ENCODE measurements at places on chromosomes 1 and 21. TPM values are rescaled to one million over a fixed set of nuclear protein-coding genes. Genes with fewer than 3 reads are reported as not detected.

DNA sequence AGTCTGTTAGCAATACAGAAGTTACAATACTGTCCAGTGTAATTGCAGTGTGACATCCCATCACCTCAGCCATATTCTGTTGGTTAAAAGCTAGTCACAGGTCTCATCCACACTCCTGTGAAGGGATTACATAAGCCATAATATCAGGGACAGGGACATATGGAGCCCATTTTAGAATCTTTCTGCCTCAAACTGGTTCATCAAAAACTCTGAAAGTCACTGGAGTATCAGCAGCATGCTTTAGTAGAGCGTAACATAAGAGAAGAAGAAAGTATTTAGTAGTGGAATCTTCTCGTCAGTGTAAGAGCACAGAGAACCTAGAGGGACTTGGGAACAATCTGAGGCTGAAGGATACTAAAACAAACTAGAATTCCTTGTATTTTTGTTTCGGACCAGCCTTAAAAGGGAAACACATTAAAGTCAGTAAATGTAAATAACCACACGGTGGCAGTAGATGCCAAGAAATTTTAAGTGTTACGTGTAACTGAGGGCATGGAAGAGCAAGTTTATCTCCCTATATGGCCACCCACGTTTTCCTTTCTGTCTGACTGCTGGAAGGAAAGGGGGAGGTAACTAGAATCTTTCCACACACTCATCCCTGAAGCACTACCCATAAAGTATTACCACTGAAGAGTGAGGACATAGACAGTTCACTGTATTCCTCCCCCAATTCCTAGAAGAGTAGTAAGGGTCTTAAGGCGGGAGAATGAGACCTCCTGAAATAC is 41.6 kb upstream of the AGL start:
- DNase-seq = peak; percentile 85

- DNase-seq = peak; percentile 42
Measured at GRCh38 chr21:42593007-42593814, 60.2 kb upstream of the PDE9A start.

DNA sequence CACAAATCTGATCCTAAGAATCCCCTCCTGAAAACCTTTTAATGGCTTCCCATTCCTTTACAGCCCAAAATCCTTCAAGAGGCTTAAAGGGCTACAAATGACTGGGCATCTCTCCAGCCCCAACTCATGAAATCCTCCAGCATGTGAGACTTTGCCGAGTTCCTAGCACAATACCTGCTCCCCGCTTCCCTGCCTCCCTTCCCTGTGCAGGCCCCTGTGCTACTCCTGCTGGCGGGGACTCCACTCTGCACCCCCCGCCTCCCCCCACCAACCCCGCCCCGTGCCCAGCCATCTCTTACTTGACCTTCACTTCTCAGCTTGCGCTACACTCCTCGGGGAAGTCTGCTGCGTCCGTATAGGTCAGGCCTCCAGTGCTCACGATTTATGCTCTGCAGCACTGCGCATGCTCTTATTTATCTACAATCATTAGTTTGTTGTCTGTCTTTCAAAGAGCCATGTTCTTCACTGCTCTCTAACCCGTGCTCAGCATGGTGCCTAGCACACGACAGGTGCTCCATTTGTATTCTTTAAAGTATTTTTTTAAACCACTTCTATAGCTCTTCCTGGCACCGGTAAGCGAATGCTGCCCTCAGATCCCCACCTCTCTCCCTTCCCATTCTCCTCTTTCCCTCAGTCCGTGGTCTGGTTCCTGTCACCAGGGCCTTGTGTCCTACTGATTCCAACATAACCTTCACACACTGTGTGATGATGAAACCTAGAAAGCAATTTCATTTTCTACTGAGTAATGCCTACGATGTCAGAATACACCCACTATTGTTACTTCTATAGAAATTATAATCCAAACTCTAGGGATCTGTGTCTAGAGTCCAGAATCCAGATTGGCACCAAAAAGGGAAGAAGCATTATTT is 37.5 kb upstream of the PLA2G2C start:
- no peak for DNase-seq

DNA sequence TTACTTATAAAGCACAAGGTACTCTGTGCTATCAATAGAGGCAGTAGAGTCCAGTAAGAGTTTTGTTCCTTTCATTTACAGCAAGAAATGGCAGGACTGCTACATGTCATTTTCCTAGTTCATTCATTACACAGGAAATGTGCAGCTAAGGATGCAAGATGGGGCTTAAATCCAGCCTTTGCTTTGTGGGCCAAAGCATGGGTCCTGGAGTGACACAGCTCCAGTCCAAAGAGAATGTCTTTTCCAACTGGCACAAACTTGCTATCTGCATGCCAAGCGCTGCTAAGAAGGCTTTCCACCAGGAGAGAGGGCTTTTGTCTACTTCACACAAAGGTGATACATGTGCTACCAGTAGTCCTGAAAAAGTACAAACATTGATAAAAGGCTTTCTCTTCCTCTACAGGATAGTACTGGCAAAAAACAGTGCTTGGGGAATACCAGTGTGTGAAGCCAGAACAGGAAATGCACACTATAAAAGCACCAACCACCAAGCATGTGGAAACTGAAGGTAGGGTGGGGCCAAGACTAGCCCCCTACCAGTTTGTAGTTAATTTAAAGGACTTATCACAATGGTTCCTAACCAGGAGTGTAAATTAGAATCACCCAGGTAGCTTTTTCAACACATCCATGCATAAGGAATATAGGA is 68.7 kb downstream of the ARID4B start:
- no peak for DNase-seq

DNA sequence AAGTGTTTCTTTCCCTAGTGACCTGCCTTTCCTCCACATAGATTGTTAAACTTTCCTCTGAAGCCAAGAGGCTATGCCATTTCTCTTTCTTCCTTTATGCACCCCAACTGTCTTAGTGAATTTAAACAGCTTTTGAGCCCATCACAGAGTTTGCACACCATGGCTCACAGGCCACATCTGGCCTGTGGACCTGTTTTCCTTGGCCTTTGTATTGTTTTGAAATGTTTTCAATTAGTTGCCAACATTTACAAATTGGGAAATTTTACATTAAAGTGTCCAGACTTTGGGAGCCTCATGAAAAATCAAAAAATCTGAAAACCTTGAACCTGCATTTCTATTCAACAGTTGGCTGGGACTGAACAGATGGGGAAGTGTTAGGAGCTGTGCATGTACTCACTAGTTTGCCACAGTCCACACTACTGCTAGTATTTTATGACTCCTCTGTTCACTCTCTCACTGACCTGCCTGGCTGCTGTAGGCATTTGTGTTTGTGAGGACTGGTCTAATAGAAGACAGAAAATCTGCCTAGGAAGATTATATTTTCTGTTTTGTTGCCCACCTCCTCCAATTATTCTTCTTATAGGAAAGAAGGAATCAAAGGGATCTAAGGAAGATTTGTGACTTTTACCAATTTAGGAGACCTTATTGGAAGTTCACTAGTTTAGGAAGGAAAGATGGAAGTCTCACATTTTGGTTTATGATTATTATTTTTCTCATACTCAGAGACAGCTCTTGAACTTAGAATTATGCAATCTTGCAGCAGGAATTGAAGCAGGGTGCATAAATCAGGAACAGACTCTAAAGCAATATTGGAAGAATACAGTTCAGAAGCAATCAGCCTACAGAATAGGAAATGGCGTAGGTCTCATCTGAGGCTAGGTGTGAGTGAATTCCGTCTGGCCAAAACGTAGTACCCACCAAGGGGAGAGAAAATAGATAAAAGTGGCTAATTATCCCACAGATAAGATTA is 134.7 kb downstream of the HLX start:
- DNase-seq = no peak

GRCh38 chr1:54952950-54953718 is 27.3 kb upstream of the TMEM61 start:
- DNase-seq = no peak

DNA sequence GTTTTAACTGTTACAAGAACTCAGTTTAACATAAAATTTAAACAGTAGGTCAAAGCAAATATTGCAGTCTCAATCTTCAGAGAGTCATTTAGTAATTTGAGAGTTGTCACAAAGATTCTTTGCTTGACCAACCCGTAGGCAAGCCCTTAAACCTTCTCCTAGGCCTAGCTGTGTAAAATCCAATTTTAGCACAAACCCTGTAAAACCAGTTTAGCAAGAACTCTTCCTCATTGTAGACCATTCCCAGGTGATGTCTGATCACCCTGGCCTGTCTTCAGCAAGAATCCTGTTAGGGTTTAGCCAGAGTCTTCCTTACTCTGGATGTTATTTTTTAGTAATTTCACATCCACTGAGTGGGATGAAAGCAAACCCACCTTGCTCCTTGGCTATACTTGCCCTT is 30.1 kb downstream of the LRIG2 start:
- DNase-seq = peak; percentile 0

DNA sequence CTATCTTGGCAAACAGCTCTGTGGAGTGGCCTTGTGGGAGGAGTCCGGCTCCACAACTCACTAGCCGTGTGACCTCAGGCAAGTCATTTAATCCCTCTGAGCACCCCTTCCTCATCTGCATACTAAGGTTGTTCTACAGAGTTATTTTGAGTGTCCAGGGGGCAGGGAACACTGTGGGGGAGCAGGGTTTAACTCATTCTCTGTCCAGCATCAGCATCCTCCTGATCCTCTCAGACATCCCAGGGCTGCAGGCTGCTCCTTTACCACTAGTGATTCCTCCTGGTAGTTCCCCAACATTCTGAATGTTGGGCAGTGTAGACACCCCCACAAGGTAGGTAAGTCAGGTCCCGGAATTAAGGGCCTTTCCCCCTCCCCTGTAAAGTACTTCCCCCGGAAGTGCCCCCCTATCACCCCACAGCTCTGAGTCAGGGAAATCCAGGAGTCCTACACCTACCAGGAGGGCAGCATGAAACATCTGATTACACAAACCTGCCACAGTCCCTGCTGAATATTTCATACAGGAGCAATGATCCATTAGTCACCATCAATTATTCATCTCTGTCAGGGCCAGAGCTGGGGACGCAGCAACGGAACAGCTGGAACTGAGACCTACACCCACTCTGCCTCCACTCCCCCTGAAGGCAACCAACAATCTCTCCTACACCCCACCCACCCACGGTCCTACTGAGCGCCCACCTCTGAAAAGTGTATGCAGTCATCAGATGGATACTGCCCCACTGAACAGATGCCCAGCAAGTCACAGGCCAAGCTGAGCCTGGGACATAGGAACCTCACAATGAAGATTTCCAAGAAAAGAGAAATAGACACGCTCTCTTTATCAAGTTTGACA is 20.5 kb downstream of the SYT2 start:
- no peak for DNase-seq

- DNase-seq = peak; percentile 6
Measured at GRCh38 chr1:228490120-228491078, 3.2 kb downstream of the RNF187 start.

GRCh38 chr1:109846162-109846561 is 64.5 kb upstream of the CSF1 start:
- no peak for DNase-seq

- DNase-seq = peak; percentile 19
Measured at GRCh38 chr1:209875515-209875914, 47.7 kb downstream of the UTP25 start.

DNA sequence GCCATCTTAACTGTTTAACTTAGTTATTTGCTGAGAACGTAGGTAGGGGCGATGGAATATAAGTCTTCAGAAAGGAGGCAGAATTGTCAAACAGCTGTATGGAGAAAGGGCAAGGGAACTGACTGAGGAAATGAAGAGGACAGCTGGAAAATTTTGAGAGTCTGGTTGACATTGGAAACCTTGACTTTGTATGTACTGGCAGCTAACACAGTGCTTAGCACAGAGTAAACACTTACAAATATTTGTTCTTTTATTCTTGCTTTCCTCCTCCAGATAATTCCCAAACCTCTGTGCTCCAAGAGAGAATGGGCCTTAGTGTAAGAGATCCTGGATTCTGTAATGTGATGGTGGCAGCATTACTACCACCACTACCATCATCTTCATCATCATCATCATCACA is 91.3 kb downstream of the ZSCAN20 start:
- DNase-seq = no peak

GRCh38 chr1:6723621-6724428 is 22.2 kb upstream of the DNAJC11 start:
- no peak for DNase-seq

DNA sequence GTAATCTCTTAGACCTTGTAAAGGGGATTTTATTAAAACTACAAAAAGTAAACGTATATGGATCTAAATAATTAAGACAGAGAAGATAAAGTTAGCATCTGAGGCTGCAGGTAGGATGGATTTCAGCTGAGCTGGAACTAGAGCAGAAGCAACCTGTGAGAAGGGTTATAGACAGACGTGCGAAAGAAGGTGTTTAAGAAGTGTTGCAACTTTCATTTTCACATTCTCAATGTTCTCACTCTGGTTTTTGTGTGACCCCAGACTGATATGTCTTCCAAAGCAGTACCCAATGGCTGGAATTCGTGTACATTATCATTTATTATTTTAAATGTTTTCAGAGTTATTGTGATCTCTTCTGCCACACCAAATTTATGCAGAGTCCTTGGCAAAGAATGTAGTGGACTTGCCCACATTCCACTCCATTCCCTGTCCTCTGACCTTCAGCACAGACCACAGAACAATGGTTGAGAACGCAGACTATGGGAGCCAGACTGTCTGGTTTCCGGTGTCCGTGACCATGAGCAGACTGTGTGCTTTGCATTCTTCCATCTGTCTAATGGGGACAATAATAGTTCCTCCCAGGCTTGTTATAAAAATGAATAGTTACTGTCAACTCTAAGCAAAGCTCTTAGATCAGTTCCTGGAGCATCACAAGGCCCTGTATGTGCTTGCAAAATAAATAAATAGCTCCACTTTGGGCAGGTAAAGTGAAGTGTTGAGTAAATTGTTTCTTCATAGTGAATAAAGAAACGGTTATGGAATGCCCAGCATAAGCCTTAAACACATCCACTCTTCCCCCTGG is 140.6 kb upstream of the SAMSN1 start:
- no peak for DNase-seq

Gene S100A12
- not detected for total RNA-seq

Gene LMX1A
- not detected for total RNA-seq

Gene NECTIN4
- total RNA-seq = 3.3 TPM

Gene SAMD13
- 14.9 TPM for total RNA-seq

Gene AGRN
- 134 TPM for total RNA-seq

Gene C1orf185
- not detected for total RNA-seq
